Frontal cortex (tissue), 4 donors: ENCODE measurements at places on chromosomes 1 and 21.

DNA sequence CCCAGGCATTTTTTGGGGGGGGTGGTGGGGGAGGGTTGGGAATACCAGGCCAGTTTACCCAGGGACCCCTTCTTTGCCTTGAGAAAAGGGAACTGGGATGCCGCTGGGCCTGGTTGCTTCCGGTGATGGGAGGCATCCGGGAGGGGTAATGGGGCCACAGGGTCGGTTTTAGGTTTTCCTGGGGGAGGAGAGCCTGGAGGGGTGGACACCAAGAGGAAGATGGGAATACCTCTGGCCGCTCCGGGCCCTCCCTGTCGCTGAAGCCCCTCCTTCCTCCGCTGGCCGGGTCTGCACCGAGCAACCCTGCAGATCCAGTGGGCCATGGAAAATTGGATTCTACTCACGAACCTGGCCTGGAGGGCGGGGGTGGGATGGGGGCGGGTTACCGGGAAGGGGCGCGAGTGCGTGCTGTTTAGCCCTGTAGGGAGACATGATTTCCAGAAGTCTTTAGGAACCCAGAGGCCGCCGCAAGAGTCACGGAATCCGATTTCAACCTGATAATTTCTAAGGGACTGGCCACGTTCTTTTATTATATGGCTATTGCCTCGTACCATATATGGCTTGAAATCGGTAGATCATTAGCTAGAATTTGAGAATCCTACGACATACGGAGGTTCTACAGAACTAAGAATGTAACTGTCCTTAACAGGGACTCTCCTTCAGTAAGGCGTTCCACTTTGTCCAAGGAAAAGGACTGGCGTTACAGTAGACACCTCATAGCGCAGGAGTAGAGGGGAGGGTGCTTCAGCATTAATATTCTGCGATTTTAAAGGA lies 749 bp downstream of the AKIRIN1 start:
- peak; percentile 37 for DNase-seq

DNA sequence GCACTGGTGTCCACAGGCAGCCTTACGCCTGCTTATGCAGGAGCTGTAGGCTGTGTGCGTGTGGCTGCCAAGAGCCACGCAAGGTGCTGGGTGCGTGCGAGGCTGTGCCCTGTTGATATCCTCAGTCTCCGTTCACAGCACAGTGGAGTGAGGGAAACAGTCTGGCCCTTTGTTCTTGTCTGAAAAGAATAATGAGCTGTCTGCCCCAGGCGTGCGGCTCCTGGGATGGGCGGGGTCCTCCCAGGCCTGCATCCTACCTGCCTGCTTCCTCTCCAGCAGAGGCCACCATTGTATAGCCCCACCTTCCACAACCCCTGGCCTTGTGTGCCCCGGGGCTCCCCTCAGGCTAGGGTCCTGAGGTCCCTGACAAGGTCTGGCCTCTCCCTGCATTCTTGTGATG lies 47.0 kb upstream of the KDM4A start:
- no peak for DNase-seq

DNA sequence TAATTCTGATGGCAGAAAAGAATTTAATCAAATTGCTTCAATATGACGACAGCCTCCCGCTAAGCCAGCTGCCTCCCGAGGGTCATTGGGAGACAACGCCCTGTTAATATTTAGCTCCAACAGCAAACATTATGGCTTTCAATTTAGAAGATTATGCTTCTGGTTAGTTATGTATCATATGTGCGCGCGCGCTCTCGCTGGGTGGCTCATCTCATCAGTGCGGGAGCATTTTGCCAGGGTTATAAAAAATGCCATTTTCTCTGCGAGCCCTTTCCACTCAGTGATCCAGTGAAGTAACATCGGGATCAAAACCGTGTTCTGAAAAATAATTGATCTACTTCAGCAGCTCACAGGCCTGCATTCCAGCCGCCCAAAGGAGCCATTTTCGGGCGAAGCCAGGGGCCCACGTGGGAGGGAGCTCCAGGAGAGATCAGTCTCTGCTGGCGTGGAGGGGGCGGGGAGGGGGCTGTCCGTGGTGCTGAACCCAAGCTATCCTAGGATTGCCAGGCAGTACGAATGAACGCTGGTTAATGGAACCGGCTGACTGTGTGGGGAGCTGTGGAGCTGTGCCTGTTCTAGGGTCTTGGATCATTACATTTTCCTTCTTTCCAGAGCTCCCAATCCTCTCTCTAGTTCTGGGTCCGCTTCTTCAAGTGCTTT lies 219.1 kb upstream of the ZC3H12A start:
- DNase-seq = peak; percentile 54

GRCh38 chr21:39537571-39537970 lies 75.2 kb upstream of the B3GALT5 start:
- DNase-seq = no peak

DNA sequence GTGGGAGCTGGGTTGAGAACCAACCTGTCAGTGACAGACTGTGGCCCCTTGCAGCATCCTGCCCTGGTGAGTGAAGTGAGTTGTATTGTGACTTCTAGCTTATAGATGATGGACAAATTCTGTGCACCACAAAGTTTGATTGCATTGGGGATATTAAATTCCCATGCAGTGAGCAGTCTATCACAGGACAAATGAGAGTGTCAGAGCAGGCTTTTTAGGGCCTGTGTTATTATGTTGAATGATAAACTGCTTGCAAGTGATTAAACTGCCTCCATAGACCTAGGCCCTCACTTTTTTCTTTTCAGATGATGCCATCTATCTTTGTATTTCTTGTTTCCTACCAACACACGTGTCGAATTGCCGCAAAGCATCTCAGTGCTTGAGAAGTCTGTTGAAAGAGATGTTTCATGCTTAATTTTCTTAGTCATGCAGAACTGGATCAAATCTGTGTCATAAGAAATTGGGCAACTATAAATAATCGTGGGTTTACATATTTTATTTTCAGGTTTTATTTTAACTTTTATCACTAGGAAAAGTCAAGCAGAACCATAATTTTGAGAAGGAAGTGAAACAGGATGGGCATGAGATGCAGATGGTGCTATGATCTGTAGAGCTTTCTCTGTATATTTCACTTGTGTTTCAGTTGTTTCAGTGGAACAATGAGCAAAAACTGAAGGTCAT lies 199.2 kb downstream of the S1PR1 start:
- no peak for DNase-seq

DNA sequence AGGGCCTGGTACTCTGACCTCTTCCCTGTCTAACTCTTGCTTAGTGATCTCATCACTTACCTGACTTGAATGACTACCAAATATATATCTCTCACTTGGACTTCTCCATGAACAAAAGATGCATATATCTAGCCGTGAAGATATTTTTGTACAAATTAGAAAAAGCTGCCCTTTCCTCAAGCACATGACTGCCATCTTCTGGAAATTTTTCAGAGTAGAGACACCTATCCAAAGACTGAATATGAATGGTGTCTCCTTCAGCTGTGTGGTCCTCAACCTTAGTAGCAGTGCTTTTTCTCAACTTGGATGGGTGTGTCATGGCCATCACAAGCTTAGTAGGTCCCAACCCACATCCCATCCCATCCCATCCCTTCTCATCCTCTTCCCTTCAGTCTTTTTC lies 142.3 kb downstream of the DNM3 start:
- DNase-seq = no peak

DNA sequence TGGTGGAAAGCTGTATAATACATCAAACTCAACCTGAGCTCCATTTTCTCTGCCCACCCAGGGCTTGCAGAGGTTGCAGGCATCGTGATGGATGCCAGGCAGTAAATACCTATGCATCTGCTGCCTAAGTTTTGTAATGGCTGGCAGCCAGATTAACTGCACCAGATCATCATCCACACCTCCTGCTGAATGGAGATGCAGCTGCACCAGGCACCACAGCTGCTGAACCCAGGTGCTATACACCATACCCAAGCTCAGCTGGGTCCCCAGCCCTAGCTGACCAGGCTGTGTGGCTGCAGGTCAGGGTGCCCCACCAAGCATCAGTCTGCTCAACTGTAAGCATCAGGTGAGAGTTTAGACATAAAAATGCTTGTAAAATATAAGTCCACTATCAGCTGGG lies 6.7 kb upstream of the SNAPIN start:
- DNase-seq = no peak
